ENCODE measurements at places on chromosomes 4 and X. TPM values are rescaled to one million over a fixed set of nuclear protein-coding genes. Genes with fewer than 3 reads are reported as not detected.

ART3 gene
- total RNA-seq = not detected

CLCN5 gene
- total RNA-seq = 3.1 TPM

MAGEB1 gene
- not detected for total RNA-seq

CDKL2 gene
- total RNA-seq = not detected

FMR1NB gene
- total RNA-seq = not detected

TMEM192 gene
- 10.6 TPM for total RNA-seq

RASL11B gene
- total RNA-seq = not detected

UBQLN2 gene
- 23.1 TPM for total RNA-seq

MAGEC3 gene
- total RNA-seq = not detected

CSAG1 gene
- not detected for total RNA-seq

F8A2 gene
- total RNA-seq = not detected

SLC9B1 gene
- 2.2 TPM for total RNA-seq

TRAPPC11 gene
- 24.5 TPM for total RNA-seq

AFF1 gene
- 56.1 TPM for total RNA-seq

DMP1 gene
- not detected for total RNA-seq

TMSB15C gene
- 5.6 TPM for total RNA-seq

TCEAL6 gene
- not detected for total RNA-seq

CCDC120 gene
- 4.1 TPM for total RNA-seq

NAAA gene
- total RNA-seq = 3.4 TPM

ARX gene
- not detected for total RNA-seq

UGT2A3 gene
- total RNA-seq = not detected

PDGFRA gene
- 0.40 TPM for total RNA-seq

EDA gene
- total RNA-seq = not detected

CDS1 gene
- total RNA-seq = 0.05 TPM

RGN gene
- 0.15 TPM for total RNA-seq

SAP30 gene
- total RNA-seq = 29.6 TPM

ADGRG4 gene
- total RNA-seq = not detected

FAM241A gene
- total RNA-seq = 2.2 TPM

FRYL gene
- total RNA-seq = 48.4 TPM

EGFL6 gene
- total RNA-seq = not detected

CXCL11 gene
- total RNA-seq = not detected

PRICKLE3 gene
- total RNA-seq = 16.8 TPM

MAGEE2 gene
- not detected for total RNA-seq

IL21 gene
- not detected for total RNA-seq

ABLIM2 gene
- 0.15 TPM for total RNA-seq

CPLX1 gene
- 1.2 TPM for total RNA-seq

CCSER1 gene
- total RNA-seq = 1.2 TPM

EDA2R gene
- total RNA-seq = 8.1 TPM

NAT8L gene
- 0.31 TPM for total RNA-seq

NLGN3 gene
- total RNA-seq = 0.33 TPM

CD38 gene
- total RNA-seq = 19.0 TPM

H2BW2 gene
- total RNA-seq = not detected

WNK3 gene
- 0.15 TPM for total RNA-seq

CHST7 gene
- total RNA-seq = 8.9 TPM

ADGRG2 gene
- not detected for total RNA-seq

PAGE5 gene
- total RNA-seq = not detected

FRG2 gene
- total RNA-seq = not detected

Data from GM12878 (cell line).